ENCODE measurements at places on chromosomes 16 and 17.

- DNase-seq = no peak
Observed at GRCh38 chr17:39132192-39132610, 19.2 kb downstream of the PLXDC1 start.

DNA sequence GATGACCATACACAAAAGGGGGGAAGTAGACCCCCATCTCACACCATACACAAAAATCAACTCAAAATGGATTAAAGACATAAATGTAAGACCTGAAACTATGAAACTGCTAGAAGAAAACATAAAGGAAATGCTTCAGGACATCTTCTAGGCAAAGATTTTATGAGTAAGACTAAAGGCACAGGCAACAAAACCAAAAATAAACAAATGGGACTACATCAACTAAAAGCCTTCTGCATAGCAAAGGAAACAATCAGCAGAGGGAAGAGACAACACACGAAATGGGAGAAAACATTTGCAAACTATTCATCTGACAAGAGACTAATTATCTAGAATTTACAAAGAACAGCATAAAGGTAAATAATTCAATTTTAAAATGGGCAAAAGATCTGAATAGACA is 152.1 kb downstream of the AXIN2 start:
- no peak for DNase-seq

- DNase-seq = no peak
Observed at GRCh38 chr17:50280068-50280467, 5.8 kb downstream of the TMEM92 start.

DNA sequence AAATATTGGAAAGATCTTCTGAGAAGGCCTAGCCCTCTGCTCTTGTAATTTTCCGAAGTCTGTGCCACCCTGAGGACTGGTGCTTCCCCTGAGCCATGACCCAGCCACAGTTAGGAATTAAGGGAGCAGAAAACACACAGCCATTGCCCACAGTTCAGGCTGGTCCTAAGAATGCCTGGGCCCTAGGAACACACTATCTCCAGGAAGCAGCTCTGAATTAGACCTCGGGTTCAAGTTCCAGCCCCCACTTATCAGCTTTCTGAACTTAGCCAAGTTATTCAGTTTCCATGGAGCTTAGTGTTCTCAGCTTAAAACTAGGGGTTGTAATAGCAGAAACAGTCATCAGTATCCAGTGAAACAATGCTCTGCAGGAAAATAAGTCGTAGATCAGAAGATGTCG is 56.0 kb downstream of the CDH13 start:
- DNase-seq = no peak

GRCh38 chr16:79062336-79062735 is 538.2 kb downstream of the MAF start:
- DNase-seq = no peak

GRCh38 chr17:7403043-7403726 is 712 bp downstream of the TMEM256 start:
- peak; percentile 53 for DNase-seq

- DNase-seq = no peak
Observed at GRCh38 chr17:80692931-80693467, 148.4 kb downstream of the RPTOR start.

DNA sequence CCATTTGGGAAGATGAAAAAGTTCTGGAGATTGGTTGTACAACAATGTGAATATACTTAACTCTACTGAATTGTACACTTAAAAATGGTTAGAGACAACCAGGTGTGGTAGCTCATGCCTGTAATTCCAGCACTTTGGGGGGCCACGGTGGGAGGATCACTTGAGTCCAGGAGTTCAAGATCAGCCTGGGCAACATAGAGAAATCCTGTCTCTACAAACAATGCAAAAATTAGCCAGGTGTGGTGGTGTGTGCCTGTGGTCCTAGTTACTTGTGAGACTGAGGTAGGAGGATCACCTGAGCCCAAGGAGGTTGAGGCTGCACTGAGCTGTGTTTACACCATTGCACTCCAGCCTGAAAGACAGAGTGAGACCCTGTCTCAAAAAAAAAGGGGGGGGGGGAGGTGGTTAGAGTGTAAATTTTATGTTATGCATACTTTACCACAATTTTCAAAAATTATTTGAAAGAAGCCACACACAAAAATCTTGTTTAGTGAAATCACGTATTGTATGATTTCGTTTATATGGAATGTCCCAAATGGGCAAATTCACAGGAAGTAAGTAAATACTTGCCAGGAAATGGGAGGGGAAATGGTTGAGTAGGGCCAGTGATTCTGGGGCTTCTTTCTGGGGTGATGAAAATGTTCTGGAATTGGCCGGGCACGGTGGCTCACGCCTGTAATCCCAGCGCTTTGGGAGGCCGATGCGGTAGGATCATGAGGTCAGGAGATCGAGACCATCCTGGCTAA is 37.1 kb upstream of the AMZ2 start:
- no peak for DNase-seq

GRCh38 chr16:53123747-53124146 is 69.0 kb downstream of the CHD9 start:
- DNase-seq = no peak

- no peak for DNase-seq
Observed at GRCh38 chr16:89956505-89957215, 8.1 kb downstream of the DEF8 start.

DNA sequence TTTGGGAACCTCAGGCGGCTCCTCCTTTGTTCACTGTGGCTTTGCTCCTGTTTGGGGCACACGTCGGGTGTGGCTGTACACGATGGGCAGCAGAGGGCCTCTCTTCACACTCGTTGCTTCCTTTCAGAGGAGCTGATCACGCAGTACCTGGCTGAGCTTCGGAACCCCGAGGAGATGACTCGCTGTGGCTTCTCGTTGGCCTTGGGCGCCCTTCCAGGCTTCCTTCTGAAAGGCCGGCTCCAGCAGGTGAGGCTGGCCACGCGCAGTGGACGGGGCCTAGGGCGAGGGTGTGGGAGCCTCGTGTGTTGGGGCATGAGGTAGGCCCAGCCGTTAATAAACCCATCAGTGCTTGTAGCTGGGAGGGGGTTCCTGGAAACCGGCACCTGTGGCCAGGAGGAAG is 85.0 kb upstream of the ZNF750 start:
- no peak for DNase-seq

DNA sequence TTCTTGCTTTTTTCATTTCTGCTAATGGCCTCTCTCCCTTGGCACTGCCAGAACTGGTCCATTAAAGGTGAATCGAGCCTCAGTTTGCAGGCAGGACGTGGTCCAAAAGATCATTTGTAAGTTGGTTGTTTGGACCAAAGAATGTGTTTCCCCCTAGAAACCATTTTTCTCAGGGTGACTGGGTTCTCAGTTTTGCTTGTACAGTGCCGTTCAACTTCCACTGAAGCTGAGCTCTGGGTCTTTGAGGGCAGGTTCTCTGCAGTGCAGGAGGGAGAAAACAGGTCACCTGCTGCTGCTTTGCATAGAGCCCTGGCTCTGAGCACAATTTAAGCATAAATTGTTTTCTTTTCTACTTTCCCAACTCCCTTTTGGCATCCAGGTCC is 9.0 kb upstream of the AMZ2 start:
- no peak for DNase-seq

DNA sequence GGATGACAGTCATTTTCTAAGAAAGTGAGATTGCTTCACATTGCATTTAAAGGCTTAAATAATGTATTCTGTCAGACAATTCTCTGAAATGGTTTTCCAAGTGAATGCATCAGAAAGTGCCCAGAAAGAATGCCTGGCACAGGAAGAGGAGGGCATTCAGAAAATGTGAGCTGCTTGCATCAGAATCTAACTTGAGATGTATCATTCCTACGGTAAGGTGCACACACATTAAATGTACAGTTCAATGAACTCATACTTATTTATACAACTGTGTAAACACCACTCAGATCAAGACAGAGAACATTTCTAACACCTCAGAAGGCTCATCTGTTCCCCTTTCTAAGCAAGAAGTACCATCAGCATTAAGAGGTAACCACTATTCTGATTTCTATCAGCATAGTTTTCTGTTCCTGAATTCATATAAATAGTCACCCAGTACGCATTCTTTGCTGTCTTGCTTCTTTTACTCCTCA is 638.0 kb downstream of the MAF start:
- DNase-seq = no peak

DNA sequence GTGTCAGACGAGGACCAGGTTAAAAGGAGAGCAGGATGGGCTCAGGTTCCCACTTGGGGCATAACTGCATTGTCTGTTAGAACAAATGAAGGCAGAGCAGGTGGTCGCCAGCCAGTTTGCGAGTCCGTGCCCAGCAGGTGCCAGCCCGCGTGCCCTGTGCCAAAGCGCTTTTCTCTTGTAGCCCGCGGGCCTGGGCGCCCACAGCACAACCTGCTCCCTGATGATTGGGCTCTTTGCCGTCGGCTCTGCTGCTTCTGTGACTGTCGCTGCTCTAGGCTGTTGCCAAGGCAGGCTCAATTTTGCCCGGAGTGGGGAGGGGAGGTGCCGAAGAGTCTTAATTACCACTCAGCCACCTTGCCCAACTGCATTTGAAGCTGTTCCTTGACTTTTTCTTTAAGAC is 21.1 kb downstream of the KNOP1 start:
- no peak for DNase-seq

GRCh38 chr17:72977771-72978417 is 114.6 kb downstream of the SLC39A11 start:
- DNase-seq = no peak

- DNase-seq = no peak
Observed at GRCh38 chr17:64218066-64218465, 45.0 kb downstream of the TEX2 start.

DNA sequence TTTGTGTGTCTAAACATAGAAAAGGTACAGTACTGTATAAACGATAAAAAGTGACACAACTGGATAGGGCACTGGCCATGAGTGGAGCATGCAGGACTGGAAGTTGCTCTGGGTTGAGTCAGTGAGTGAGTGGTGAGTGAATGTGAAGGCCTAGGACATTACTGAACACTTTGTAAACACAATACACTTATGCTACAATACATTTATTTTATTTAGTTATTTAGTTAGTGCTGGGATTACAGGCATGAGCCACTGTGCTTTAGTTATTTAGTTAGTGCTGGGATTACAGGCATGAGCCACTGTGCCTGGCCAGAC is 4.6 kb downstream of the CFAP20 start:
- no peak for DNase-seq

- no peak for DNase-seq
Observed at GRCh38 chr17:56948491-56948890, 12.4 kb downstream of the COIL start.

DNA sequence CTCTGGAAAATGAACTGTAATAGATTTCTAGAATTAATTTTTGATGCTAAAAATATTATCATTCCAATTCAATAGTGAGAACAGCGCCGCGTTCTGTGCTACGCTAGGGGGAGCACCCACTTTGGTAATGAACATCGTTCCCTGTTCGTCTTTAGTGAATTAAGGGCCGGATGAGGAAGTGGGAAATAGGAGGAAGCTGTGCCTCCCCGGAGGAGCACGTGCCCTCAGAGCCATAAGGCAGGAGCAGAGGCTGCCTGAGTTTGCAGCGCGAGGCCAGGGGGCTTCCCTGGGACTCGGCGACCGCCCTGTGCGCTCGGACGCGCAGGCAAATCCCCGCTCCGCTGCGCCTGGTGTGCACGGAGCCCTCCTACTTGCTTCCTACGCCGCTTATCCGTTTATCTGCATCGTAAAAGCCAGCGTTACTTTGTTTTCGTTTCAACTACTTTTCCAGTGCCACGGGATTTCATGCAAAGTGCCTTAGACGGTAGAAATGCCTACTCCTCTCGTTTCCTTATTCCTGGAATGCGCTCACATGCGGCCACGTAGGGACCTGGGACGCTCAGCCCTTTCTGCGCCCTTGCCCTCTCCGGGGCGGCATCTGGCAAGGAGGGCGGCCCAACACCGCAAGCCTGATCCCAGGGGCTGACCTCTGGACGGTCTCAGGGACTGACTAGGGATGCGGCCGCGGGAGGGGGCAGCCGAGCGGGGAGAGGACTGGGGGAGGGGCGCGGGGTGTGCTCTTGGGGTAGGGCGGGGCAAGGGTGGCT is 76.4 kb downstream of the KCNJ12 start:
- DNase-seq = peak; percentile 91

- DNase-seq = no peak
Observed at GRCh38 chr17:45092911-45093430, 31.9 kb downstream of the NMT1 start.

DNA sequence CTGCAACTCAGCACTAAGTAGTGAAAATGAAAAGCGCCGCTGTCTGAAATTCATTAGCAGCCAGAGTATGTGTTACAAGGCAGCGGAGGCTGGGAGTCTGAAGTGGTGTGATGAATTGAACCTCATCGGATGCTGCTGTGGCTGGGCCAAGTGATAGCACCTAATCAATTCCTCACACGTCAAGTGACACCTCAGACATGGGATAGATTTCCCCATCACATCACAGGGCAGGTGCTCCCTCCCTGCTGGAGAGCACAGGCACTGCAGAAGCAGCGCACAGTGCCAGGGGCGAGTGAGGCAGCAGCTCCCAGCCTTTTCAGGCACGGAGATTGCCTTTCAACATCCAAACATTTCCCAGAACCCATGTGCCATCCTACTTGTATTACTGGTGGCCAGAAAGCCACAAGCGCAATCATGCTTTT is 32.2 kb downstream of the DRC3 start:
- DNase-seq = no peak

All from hematopoietic multipotent progenitor cell treated with erythropoietin and hydrocortisone succinate and interleukin-3 and kit ligand, for 6 days (in vitro differentiated cells).